Endothelial cell of umbilical vein (primary cell): ENCODE measurements at places on chromosomes 2 and 18.

GRCh38 chr2:166792808-166793207, 95.5 kb upstream of the XIRP2 start:
- no peak for DNase-seq

GRCh38 chr2:122244598-122245229, 489.3 kb downstream of the TSN start:
- DNase-seq = no peak

DNA sequence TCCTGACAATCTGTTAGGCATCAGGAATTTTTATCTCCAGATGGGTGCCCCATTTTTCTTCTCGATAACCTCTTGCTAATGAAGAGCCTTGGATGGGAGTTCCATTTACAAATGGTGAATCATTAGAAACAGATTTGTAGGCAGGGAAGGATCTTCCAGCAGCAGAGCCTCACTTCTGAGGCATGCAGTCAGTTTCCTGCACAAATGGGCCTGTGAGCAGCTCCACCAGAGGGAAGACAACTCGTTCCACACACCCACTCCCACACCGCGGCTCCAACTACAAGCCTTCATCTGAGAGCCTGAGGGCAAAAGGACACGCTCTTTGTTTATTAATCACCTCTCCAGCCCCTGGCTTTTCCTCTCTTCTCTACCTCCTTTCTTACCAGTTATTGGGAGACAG, 108.5 kb downstream of the CTAGE1 start:
- DNase-seq = no peak

GRCh38 chr2:134365356-134365755, 111.5 kb downstream of the MGAT5 start:
- no peak for DNase-seq

- DNase-seq = no peak
Observed at GRCh38 chr18:28804512-28805202, 627.7 kb upstream of the CDH2 start.

GRCh38 chr18:59189008-59189407, 30.9 kb upstream of the GRP start:
- DNase-seq = no peak

DNA sequence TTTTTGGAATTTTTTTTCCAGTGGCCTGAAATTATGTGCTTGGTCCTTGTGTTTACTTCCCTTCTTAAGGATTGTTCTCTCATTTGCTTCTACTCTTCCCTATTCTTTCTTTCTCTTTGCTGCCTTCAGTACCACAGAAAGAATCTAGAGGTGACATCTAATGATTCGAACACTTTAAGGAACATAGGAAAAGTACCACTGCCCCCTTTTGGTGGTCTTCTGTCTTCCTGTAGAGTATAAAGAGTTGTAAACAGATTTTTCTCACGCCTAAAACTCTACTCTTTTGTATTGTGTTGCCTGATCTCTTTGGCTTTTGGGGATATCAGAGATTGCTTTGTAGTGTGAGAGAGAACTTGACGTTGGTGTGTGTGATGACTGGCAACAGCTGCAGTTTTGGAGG, 7.0 kb upstream of the SCTR start:
- no peak for DNase-seq
